ENCODE measurements at places on chromosomes 7 and 10.

- no peak for DNase-seq
Measured at GRCh38 chr10:30051220-30051619, 8.2 kb downstream of the JCAD start.

GRCh38 chr7:14760730-14761478 is 141.6 kb downstream of the DGKB start:
- no peak for DNase-seq

GRCh38 chr7:143126146-143126545 is 5.7 kb upstream of the PIP start:
- DNase-seq, result peak; percentile 67

- peak; percentile 79 for DNase-seq
Measured at GRCh38 chr10:45001381-45002148, 842 bp downstream of the ZNF22 start.

DNA sequence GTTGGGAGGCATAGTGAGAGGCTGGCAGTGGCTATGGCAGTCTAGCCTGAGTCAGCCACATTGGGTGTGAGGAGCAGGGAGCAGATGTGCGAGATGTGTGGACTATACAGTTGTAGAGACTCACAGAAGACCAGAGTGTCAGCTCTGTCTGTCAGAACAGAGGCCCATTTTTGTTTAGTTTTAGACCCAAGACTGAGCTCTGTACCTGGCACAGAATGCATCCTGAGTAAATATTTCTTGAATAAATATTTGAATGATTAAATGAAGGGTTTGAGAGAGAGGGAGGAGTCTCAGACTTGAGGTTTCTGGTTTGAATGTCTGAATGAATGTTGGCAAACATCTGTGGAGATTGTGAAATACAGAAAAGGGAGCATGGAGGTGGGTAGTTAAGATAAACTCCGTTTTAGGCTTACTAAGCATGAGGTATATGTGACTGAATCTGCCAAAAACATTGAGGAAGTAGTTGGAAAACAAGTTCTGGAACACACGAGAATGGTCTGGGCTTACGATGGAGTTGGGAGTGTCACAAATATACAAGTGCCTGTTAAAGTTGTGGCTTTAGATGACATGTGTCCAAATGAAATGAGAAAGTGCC is 3.6 kb downstream of the SEC23IP start:
- no peak for DNase-seq

- no peak for DNase-seq
Measured at GRCh38 chr10:103127241-103127640, 65.8 kb downstream of the NT5C2 start.

DNA sequence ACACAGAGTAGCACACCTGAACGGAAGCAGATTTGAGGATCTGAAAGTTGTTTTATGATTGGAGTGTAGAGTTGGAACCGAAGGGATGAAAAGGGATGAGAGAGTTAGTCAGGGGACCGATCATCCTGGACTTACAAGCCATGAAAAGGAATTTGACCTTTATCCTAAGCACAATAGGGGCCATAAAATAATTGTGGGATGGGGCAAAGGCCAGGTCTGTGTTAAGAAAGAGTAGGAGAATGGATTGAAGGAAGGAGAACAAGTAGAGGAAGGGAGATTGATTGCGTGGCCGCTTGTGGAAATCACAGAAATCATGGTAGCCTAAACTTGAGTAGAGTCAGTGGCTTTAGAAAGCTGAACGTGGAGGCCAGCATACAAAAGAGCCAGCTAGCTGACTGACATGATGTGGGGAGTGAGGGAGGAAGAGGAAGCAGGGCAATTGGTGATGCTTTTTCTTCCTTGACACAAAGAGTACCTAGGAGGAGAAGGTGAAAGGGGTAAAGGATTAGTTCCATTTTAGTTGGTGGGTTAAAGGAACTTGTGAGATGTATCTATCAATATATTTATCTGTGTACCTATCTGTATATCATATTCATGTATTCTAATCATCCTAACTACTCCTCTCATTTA is 67.1 kb upstream of the RPA3 start:
- no peak for DNase-seq

DNA sequence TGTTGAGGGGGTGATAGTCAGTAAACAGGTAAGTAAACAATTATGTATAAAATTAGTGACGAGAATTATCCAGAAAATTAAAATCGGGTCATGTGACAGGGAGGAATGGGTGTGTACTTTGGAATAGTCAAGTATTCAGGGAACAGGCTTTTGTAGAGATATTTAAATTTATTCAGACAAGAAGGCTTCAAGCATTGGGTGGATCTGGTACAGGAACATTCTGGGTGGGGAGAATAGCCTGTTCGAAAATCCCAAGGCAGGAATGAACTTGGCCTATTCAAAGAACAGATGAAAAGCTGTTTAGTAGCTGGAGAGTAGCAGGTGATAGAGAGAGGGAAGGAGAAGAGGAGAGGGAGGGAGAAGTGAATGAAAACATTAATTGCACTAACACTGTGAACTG is 448.9 kb upstream of the FZD8 start:
- DNase-seq, result no peak

DNA sequence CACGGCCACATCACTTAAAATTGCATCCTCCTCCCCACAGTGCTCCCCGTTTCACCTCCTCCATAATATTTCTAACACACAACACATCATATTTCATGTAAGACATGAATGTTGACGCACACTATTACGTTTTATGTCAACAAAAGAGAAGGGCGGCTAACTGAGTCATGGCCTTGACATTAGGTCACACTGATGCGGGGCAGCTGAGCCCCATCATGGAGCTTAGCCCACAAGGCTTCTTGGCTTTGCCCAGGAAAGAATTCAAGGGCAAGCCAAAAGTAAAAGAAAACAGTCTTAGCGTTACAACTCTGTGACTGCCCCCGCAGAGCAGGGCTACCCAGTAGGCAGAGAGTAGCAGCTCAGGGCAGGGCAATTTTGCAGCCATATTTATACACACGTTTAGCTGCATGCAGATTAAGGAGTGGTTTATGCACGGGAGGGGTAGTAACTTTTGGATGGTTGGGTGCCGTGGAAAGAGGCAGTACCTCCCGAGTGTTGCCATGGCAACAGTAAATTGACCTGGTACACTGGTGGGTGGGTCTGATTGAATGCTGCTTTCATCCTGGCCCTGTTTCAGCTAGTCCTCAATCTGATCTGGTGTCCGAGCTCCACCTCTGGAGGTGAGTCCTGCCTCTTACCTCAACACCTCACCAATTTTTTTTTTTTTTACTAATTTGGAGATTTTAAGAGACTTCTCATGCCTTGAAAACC is 156.2 kb upstream of the FRMD4A start:
- no peak for DNase-seq

DNA sequence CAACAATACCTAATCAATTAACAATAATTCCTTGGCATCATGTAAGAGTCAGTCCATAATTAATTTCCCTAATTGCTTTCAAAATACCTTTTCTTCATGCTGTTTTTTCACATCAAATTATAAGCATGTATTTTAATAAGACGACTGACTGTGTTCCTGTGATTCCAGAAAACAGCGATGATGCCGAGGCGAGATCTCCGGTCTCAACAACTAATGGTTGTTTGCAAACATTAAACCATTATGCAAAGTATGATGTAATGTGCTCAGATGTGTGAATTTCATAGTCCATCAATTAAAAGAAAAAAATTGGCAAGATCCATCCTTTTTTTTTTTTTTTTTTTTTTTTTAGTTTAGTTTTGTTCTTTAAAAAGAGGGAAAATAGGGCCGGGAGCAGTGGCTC is 44.5 kb upstream of the PIP4K2A start:
- DNase-seq, result no peak

DNA sequence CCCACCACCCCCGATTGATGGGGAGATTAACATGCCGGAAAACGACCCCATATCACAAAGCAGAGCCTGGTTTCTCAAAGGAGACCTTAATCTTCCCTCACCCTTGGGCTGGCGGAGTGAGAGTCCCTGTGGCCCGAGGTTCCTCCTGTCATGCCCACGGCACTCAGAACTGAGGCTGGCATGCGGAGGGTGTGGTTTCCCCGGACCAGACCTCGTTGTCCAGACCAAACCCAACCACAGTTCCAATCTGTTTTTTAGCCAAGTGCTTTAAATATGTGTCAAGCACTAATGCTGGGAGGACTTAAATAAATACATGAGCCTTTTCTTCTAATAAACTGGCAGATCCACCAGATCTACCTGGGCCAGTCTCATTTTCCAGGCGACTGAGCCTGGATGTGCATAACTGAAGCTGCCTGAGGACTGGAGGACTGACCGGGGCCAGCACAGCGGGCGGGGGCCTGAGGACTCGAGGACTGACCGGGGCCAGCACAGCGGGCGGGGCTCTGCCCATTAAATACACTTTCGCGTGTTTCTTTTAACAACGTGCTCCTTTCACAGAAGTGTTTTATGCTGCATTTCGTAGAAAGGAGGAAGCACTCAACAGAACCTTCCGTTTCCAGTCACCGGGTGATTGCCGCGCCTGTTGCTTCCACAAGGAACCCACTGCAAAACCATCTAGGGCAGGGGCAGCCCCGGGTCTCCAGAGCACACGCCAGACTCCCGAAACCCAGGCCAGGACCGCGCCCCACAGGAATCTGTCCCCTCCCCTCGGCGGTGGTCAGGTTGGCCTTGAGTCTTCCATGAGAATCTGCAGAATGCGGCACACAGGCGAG is 334.6 kb downstream of the PTPRN2 start:
- DNase-seq, result no peak

- no peak for DNase-seq
Measured at GRCh38 chr7:1864161-1864940, 194.3 kb downstream of the ELFN1 start.

DNA sequence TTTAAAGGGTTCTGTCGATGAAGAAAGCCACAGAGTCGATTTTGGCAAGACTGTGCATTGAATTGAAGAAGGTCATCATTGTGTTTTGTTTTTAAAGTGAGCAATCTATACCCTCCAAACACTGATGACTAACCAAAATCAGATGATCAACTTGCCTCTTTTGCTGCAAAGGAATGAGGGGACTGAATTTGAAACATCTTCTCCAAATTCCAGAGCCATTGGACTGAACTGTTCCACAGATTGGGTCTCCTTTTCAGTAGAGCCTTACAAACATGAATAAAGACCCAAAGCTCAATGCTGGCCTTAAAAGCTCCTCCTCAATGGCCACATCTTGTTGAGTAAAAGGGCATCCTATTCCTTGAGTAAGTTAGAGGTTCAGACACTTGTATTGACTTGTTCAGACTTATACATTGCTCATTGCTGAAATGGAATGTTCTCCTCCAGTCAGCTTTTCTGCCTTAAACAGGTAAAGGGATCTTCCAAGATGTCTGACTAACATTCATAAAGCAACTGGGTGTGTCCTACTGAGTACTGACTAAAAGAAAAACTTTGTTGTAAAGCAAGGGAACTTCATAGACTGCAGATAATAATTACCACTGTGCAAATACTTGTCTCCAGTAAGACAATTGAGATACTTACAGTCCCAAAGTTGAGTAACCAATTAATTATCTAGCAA is 630.6 kb downstream of the KCNMA1 start:
- DNase-seq, result no peak

GRCh38 chr7:36430186-36430585 is 40.5 kb downstream of the ANLN start:
- DNase-seq, result no peak

GRCh38 chr10:78865538-78865875 is 203.3 kb upstream of the ZMIZ1 start:
- DNase-seq, result no peak

DNA sequence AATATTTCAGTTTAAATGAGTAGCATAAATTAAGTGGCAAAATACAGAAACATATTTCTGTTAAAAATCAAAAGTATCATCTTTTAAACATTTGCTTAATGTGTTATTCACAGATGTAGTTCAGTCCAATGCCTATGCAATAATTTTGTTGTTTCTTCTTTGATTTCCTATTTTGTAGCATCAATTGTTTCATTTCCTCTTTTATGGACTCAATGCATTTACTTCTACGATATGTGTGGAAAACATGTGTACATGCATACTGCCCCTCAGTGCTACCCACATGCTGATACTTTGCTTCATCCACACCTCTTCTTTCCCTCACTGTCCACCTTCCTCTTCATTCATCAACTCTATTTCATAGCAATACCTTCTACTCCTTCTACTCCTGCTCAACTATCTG is 108.1 kb downstream of the PTN start:
- no peak for DNase-seq

DNA sequence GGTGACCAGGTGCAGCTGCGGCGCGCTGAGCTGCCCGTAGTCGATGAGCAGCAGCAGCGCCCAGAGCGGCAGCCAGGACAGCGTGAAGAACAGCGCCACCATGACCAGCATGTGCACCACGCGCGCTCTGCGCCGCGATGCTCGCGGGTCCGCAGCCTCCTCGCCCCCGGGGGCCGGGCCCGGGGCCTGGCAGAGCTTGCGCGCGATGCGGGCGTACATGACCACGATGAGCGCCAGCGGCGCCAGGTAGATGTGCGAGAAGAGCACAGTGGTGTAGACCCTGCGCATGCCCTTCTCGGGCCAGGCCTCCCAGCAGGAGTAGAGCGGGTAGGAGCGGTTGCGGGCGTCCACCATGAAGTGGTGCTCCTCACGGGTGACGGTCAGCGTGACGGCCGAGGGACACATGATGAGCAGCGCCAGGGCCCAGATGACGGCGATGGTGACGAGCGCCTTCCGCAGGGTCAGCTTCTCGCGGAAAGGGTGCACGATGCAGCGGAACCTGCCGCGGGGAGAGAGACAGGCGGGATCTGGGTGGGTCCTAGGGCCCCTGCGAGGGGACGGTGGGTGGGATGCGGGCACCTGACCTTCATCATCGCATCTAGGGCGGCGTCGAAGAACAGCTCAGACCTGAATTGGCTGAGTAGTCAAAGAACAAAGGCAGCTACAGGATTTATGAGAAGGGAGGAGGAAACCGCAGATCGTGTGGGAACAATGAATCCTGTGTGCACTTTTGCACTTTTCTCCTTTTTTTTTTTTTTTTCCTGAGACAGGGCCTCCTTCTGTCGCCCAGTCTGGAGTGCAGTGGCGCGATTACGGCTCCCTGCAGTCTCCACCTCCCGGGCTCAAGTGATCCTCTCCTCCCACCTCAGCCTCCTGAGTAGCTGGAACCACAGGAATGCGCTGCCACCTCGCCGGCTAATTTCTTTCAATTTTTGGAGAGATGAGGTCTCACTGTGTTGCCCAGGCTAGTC is 22.4 kb upstream of the PPA1 start:
- peak; percentile 88 for DNase-seq

GRCh38 chr10:30027057-30028005 is 32.1 kb downstream of the JCAD start:
- DNase-seq, result no peak

GRCh38 chr10:9096288-9096687 is 1041.8 kb downstream of the GATA3 start:
- DNase-seq, result no peak

DNA sequence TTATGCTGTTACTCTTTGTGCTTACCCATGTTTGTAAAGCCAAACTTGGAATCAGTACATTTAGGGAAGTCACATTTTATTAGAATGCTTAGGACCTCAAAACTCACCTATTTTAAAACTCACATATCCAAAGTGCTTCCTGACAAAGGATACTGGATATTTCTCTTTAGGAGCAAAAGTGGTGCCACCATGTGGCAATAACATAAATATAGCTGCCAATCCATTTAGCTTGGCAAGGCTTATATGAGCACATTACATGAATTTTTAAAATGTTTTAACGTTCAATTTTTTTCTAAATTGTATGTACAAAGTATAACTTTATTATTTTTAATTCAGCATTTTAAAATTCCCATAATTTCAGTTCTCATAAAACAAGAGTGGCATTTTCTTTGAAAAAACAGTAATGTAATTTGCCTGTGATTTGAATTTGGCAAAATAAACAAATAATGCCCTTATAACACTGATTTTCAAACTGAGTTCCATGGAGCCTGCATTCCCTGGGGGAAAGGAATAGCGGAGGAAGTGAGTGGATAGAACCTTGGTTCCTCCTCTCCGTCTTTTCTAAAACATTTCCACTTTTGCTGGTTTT is 75.4 kb downstream of the HDAC9 start:
- DNase-seq, result peak; percentile 63
